Activated T-helper 1 cell treated with Interleukin-2 at 50 U/mL for 16 hours (primary cell): ENCODE measurements at places on chromosomes 5 and 9.

- DNase-seq, result no peak
Measured at GRCh38 chr9:35205340-35205739, 43.5 kb downstream of the UNC13B start.

DNA sequence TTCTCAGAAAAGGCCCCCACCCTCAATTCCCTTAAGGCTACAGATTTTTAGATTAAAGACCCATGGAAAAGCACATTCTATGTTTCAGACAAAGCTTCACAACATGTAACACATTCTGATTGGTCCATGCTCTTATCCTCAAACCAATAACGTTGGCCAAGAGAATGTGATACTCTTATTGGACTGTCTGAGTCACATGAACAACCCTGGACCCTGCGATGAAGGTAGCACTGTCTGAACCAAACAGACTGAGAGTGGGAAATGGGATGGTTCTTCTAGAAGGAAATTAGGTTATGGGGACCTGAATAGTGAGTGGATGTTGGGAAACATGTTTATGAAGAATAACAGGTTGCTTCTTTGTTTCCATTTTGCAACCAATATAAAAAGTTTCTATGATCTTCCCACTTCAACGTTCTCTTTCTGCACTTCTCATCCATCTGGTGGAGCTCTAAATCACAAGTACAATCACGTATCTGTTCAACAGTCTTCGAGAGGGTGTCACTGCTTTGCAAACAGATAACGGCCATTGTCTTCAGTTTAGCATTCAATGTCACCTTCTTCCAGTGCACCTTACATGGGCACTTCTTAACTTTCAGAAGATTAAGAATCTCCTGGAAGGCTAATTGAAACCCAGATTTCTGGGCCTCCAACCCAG is 81.6 kb downstream of the PTCH1 start:
- DNase-seq, result no peak

- DNase-seq, result no peak
Measured at GRCh38 chr9:68844631-68845612, 139.9 kb downstream of the PIP5K1B start.

DNA sequence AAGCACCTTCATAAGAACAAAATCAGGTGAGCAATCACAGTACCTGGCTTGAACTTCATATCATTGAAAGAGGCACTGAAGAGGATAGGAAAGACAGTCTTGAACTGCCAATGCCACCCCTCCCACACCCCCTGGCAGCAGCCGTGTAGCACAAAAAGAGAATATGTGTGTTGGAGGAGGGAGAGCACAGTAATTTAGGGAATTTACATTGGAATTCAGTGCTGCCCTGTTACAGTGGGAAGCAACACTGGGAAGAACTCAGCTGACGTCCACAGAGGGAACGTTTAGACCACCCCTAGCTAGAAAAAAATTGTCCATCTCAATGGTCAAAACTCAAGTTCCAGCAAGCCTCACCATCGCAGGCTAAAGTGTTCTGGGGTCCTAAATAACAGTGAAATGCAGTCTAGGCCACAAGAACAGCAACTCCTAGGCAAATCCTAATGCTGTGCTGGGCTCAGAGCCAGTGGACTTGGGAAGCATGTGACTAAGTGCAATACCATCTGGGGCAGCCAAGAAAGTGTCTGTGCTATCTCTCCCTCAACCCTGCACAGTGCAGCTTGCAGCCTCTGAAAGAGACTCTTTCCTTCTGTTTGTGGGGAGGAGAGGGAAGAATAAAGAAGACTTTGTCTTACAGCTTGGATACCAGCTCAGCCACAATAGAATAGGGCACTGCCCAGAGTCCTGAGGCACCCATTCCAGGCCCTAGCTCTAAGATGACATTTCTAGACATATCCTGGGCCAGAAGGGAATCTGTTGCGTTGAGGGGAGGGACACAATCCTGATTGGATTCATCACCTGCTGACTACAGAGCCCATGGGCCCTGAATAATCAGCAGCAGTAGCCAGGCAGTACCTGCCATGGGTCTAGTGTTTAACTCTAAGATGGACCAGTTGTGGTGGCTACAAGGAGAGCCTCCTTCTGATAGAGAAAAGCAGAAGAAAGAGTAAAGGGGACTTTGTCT is 62.1 kb upstream of the VLDLR start:
- no peak for DNase-seq

DNA sequence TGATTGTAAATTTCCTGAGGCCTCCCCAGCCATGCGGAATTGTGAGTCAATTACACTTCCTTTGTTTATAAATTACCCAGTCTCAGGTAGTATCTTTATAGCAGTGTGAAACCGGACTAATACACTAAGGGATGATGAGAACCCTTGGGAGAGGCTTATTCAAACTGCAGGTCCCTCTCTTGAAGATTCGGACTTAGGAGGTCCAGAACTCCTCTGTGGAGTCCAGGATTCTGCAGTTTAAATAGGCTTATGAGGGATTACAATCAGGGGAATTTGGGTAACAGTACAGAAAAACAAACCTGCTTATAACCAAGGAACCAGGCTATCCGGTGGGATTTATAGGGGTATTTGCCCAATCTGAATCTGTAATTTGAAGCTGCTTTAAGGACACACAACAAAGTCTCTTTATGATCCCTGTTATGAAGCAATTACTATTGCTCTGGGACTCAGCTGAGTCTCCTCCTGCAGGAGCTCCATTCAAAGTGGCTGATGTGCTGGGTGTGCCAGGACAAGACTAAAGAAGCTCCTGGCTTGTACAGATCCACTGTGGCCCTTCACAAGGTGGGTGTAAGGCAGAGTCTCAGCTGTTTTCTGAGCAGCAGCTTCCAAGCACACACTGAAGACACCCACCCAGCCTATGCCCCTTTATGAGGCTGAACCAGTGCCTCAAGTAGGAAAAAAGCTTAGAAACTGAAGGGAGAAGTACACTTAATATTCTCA is 41.8 kb upstream of the LHFPL2 start:
- no peak for DNase-seq

- no peak for DNase-seq
Measured at GRCh38 chr5:61595426-61595825, 263.4 kb downstream of the ZSWIM6 start.

GRCh38 chr5:38446029-38446522 is 110.4 kb downstream of the LIFR start:
- DNase-seq, result no peak

DNA sequence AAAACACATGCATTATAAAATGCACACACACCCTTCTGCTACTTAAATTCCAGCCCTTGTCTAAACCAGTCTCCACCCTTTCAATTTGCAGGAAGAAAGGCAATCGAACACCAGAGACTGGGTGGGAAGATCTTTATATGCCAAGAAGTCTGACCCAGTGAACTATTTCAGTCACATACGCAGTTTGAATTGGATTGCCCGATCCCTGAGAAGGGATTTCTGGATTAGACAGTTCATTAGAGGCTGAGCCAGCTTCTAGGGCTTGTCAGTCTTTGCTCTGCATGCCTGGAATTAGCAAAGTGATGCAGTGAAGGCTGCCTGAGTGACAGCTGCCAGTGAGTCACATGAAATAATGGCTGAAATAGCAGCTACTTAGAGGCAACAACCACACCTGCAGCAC is 159.9 kb downstream of the PPP2R2B start:
- DNase-seq, result no peak

- DNase-seq, result no peak
Measured at GRCh38 chr5:45252978-45253377, 443.2 kb downstream of the HCN1 start.

- no peak for DNase-seq
Measured at GRCh38 chr9:21965401-21965951, 28.7 kb downstream of the CDKN2A start.

DNA sequence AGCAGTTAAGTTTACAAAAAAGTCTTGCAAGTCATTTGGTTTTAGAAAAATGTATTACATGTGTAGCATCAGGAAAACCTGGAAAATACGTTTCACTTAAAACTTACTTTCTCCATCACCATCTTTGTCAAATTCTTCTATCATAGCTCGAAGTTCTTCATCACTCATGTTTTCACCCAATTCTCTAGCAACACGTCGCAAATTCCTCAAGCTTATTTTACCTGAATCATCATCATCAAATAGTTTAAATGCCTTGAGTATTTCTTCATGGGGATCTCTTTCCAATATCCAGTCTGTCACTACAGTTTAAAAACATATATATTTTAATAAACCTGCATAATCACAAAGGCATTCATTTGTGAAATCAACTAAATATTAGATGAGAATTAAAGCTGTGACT is 10.3 kb downstream of the CETN3 start:
- DNase-seq, result no peak

DNA sequence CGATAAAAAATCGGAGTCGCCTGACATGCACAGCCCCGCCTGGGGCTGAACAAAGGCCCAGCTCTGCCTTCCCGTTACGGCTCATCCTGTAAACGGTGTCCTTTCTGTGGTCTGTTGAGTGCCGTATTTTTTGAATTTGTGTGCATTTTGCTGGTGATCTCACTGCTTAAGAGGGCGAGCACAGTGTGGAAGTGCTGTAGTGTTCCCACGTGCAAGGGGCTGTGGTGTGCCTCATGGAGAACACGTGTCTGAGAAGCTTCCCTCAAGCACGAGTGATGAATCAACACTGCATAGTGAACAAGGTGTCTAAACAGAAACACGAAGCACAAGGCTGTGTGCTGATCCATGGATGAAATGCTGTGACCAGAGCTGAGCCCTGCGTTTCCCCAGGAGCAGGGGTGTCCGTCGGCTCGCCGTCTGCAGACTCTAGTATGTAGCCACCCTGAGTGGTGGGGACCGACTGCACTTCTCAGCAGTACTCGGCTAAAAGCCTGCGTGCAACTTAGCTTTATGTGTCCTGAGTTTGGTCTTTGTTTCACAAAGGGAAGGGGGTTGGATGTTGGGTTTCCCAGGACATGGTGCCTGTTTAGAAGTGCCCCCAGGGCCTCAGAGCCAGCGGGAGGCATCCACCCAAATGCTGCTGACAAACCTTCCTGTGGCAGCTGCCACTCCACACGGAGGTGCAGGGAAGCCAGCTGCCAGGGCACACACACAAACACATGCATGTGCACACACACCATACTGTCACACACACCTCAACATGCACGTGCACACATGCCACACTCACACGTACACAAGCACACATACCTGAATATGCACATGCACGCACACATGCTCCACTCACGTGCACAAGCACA is 77.2 kb upstream of the IRX4 start:
- no peak for DNase-seq

GRCh38 chr5:76468635-76469425 is 65.7 kb downstream of the IQGAP2 start:
- DNase-seq, result no peak

- DNase-seq, result no peak
Measured at GRCh38 chr5:42767491-42768105, 11.0 kb downstream of the CCDC152 start.

GRCh38 chr5:116090302-116090701 is 5.5 kb downstream of the COMMD10 start:
- no peak for DNase-seq

- DNase-seq, result peak; percentile 29
Measured at GRCh38 chr9:130680836-130681768, 12.5 kb upstream of the EXOSC2 start.

DNA sequence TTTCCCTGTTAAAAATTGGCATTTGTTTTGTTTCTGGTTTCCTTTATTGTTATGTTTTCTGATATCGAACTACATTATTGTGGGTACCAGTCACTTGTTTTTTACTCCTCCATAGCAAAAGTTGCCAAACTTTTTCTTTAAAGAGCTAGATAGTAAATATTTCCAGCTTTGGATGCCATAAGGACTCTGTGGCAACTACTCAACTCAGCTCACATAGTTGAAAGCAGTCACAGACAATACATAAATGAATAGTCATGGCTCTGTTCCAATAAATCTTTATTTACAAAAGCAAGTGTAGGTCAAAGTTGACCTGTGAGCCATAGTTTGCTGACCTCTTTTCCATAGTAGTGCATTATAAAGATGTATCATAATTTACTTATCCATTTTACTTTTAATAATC is 305.0 kb downstream of the RASEF start:
- no peak for DNase-seq

DNA sequence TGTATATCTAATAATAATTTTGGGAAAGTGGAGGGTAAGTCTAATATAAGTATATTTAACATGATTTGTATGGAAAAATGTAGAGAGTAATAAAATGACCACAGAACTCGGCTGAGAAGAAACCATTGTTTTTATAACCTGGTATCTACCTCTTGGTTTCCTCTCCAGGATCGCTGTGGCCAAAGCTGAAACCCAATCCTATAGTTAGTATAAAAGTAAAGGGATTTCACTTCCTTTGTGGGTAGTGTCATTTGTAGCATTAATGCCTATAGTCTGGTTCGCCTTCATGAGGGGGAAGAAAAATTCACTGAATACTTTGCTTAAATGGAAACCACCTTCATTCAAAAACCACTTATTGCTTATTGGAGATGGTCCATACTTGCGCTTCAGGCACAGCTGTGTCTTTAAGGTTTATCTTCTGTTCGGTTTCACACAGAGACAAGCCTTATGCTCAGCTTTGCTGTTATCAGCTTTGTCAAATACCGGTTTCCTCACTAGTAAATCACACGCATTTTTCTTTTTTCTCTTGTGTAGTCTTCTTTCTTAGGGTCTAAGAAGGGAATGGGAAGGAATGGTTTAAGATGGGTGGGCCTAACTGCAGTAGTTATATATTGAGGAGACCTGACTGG is 12.1 kb downstream of the PIK3R1 start:
- DNase-seq, result no peak

- no peak for DNase-seq
Measured at GRCh38 chr5:175521313-175521833, 43.0 kb downstream of the SFXN1 start.

- no peak for DNase-seq
Measured at GRCh38 chr9:137643921-137644320, 25.1 kb downstream of the EHMT1 start.

- no peak for DNase-seq
Measured at GRCh38 chr9:92767066-92768054, 2.7 kb upstream of the BICD2 start.

DNA sequence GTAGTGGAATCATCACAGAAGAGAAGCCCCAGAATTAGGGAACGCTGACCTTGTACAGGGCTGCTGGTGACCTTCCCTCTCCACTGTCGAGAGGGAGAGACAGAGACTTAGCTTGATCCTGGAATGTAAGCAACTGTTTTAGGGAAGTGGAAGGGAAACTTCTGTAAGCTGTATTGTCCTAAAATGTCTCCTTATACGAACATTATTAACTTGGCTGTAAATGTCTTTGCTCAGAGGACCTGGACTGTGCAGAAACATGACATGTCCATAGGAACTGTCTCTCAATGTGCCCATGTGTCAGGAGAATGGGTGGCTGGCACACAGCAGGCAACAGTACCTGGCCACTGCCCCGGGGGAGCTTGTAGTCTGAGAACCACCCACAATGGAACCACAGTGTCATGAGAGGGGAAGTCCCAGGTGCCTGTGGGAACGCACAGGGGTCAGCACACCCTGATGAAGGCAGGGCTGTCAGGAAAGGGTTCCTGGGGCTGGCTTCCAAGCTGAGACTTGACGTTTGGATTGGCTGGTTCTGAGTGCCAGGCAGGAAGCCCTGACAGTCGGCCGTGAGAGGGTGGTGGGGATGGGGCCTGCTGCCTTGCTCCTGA is 34.0 kb downstream of the DAP start:
- DNase-seq, result no peak
